NCI-H1694 (cell line): ENCODE measurements at places on chromosomes 5 and 9.

GRCh38 chr9:77865385-77866047 is 166.1 kb downstream of the GNAQ start:
- no peak for DNase-seq

DNA sequence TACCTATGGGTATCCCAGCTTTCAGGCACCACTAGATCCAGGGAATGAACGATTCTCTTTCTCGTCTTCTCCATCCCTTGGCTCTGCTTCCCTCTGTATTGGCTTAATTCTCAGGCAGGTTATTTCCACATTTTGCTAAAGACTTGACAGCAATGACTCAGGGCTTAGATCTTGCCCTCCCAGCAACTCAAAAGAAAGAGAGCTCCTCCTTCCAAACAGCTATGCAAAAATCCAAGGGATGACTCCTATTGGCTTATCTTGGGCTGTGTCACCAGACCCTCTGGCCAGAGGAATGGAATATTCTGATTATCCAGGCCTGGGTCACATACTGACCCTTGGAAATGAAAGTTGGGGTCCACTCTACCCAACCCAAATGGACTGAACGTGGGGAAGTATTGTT is 270.2 kb downstream of the NTRK2 start:
- no peak for DNase-seq

- DNase-seq = no peak
These were observed 90.4 kb upstream of the ANKRD55 start for GRCh38 chr5:56323505-56323904.

DNA sequence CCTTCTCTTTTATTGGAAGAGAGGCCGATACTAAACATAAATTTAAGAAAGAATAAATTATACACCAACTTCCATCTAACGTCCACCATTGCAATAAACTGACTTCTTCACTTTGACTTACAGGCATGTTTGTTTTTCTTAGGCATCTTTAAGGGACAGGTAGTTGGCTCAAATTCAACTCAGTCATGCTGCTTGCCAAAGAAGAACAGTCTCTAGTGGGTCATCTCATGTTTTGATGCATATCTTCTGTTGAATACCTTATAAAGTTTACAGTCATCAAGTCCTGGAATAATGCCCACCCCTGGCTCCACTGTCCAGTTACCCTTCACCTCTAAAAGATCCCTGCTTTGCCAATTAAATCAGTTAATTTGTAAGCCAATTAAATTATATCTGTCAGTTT is 328.2 kb upstream of the GRAMD2B start:
- DNase-seq = no peak
